ENCODE measurements at places on chromosomes 2 and 18.

DNA sequence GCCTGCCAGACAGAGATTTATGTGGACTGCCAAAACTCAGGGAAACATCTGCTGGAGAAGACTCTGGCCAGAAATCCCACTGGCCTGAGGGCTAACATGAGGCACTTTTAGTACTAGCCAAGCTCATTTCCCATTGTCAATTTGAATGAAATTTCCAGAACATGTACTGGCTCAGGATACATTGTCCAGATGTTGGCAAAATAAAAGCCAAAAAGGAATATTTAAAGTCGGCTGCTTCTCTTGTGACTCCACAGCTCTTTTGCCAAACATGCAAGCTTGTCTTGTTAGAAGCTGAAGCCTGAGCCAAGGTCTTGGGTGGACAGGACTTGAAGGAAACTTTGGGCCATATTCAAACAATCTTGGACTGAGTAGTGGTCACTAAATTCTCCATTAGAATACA is 215.5 kb downstream of the NCKAP5 start:
- DNase-seq: no peak

- DNase-seq: no peak
Measured at GRCh38 chr2:239275847-239276831, 124.7 kb downstream of the HDAC4 start.

- DNase-seq: no peak
Measured at GRCh38 chr18:45788861-45789260, 36.6 kb upstream of the SIGLEC15 start.

DNA sequence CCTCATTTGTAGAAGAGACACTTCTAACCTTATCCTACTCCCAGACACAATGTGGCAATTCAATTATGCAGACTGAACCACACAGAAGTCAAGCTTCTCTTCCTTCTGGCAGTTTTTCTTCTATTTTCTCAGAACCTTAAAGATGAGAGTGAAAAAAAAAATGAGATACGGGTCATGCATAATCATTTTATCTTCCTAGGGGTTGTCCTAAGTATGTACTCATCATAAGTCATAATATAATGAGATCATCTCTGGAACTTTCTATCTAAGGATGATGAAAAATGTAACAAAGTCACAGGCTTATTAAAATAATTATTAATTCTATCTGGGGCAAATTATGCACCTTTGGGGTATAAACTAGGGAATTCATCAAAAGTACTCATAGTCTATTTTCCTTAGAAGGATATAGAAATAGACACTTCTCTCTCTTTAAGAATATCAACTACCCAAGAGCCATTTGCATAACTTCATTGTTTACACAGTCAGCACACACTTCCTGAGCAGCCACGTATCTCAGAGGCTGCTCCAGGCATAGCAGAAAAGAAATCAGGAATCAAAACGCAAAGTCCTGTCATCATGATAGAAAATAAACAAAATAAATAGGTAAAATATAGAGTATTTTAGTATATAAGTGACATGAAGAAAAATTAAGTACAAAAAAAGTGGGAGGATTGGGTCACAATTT is 345.9 kb upstream of the SPHKAP start:
- no peak for DNase-seq

DNA sequence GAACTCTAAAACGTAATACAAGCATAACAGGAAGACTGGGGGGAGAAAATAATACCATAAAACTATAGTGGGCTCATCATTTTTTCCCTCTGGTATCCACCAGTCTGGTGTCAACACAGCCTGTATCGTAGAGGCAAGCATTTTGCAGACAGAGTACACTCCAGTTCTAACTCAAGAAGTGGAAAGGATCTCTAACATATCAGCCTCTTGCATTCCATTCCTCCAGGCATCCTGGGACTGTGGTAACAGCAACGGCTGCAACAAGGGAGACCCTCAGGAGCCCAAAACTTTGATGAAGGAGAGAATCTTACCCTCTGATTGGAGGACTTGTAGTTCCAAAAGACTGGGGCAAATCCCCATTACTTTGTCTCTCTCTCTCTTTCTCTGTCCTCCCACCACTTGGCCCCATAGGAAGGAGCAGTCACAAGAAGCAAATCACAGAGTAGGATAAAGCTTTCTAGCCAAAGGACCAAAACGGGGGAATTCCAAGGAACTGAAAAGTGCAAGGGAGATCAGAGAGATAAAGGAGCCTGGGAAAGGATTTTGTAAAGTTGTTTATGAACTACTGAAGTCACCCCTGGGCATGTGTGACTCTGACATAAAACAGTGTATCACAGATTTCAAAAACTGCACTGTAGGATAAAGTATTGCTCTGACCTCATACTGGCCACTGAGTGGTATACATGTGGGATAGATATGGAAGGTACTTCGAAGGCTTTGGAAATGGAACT is 11.9 kb downstream of the FRZB start:
- DNase-seq: no peak

DNA sequence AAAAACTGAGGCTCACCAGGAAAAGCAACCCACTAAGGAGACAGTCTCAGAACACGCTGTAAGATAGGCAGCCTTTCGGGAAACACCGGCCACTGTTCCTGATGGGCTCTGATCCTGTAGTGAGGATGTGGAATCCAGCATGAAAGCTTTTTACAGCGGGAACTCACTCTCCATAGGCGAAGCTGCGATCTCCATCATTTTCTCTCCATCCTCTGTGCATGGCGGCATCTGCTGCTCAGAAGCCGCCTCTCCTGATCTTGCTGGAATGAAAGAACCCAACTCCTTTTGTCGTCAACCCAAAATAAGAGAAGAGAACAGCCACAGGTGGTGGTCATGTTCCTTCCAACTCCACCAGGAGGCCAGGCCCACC is 49.9 kb downstream of the TMEM18 start:
- DNase-seq: no peak

DNA sequence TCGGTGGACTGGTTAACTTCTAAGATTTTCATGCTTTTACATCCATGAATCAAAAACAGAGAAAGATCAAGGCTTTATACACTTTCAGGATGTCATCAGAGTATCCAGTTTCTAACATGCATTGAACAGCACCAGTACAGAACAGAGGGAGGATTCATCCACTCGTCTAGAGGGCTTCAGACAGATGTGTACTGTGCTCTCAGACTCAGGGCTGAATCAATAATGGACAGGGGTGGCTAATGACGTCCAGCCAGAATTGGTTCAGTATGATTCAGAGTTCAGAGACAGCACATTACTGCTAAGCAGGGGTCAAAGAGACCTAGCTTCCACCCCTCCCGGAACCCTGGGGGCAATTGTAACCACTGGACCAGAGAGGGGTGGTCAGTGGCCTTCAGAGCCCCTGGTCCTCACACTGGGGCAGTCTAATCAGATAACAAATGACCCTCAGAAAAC is 37.3 kb downstream of the RNU4ATAC start:
- DNase-seq: no peak

- no peak for DNase-seq
Measured at GRCh38 chr2:127950264-127950663, 64.5 kb upstream of the AMMECR1L start.

GRCh38 chr2:68458981-68459380 is 8.1 kb downstream of the FBXO48 start:
- DNase-seq: no peak

GRCh38 chr2:200604571-200605255 is 18.9 kb downstream of the AOX1 start:
- no peak for DNase-seq

GRCh38 chr2:157326698-157327097 is 1.1 kb upstream of the ERMN start:
- DNase-seq: no peak

DNA sequence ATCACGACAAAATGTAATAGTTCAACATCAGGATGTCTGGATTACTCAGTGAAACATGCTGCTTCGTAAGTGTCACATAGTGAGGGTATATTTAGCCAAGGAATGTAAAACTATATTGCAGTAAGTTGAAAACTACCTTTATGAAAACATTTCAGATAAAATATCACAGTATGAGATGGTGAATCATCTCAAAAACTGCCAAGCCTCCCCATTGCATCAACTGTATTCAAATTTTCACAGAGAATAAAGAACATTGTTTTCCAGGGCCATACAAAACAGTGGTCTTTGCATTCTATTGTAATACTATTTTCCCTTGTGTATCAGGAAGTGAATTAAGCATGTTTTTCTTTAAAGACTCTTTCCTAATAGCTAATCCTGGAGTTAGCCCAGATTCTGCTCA is 47.6 kb upstream of the MSTN start:
- no peak for DNase-seq

All from activated CD4-positive, alpha-beta memory T cell treated with anti-CD3 and anti-CD28 coated beads for 36 hours (primary cell).